NCI-H1105 treated with DMSO at 0.1 percent for 48 hours (cell line): ENCODE measurements at places on chromosomes 3 and 15.

GRCh38 chr15:42911058-42911592 is 9.5 kb downstream of the TTBK2 start:
- no peak for DNase-seq

- peak; percentile 38 for DNase-seq
These were observed 250.5 kb upstream of the TLE3 start for GRCh38 chr15:70348226-70348543.

- DNase-seq: no peak
These were observed 83.2 kb upstream of the GCNT3 start for GRCh38 chr15:59528429-59528828.

DNA sequence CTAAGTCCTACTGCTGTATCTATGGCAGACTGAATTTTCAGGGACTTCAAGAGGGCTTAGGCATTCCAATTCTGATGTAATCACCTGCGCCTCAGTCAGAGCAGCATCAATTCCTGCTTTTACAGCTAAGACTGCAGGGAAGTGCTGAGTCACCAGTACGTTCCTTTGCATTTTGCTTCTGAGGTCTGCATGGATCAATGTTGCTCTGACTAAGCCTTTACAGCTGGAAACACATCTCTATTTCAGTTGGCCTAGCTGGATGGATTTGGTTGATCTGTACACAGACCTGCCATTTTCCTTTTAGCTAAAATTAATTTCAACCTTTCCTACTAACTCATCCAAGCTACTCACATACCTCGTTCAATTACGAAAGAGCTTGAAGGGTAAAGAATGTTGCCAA is 51.3 kb downstream of the ETV5 start:
- DNase-seq: no peak

GRCh38 chr15:41878355-41878699 is 15.5 kb downstream of the SPTBN5 start:
- no peak for DNase-seq

DNA sequence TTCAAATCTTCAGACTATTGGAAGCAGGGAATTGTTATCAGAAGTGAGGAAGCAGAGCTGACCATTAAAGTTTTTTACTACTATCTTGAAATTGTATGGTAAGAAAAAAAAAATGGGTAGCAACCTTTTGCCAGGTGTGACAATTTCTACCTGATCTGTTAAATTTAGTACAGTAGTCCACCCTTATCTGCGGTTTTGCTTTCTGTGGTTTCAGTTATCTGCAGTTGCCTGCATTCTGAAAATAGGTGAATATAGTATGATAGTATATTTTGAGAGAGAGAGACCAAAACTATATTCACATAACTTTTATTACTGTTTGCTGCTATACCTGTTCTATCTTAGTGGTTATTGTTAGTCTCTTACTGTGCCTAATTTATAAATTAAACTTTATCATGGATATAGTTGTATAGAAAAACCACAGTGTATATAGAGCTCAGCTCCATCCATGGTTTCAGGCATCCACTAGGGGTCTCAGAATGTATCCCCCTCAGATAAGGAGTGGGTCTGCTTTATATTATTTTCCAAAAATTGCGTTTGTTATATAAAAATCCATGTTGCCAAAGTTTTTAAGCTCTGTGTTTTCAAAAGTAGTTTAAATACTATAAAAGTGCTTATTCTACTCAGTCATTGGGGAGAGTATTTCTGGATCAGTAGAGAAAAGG is 69.9 kb downstream of the PTPRG start:
- DNase-seq: no peak

GRCh38 chr15:91055548-91056331 is 33.3 kb upstream of the VPS33B start:
- DNase-seq: peak; percentile 76

DNA sequence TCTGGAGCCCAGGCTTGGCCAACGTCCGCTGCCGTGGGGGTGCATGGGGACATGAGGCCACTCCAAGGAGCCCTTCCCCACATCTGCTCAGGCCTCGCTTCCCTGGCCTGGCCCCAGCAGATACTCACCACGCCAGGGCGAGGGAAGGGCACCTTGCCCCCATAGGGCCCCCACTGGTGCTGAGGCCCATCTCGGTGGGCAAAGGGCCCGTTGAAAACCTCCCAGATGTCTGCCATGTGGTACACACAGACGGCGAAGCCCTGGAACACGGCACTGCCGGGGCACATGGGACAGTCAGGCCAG is 4.7 kb downstream of the SEMA3G start:
- no peak for DNase-seq

DNA sequence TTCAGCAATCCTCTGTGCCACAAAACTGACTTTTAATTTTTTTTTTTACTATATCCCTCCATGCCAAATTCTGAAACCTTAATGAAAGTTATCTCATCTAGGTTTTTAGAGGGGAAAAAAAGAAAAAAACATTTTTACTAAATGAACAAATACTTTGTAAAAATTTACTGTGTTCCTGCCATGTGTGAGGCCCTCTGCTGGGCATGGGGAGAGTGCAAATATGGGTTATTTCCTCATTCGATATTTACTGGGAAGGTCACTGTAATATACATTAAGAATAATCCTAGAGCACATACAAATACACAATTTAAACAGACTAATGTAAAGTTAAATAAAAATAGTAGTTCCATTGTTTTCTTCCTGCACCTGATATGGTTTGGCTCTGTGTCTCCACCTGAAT is 215.0 kb downstream of the GRM7 start:
- no peak for DNase-seq

- DNase-seq: no peak
These were observed 4.4 kb upstream of the SSR3 start for GRCh38 chr3:156559321-156559720.

DNA sequence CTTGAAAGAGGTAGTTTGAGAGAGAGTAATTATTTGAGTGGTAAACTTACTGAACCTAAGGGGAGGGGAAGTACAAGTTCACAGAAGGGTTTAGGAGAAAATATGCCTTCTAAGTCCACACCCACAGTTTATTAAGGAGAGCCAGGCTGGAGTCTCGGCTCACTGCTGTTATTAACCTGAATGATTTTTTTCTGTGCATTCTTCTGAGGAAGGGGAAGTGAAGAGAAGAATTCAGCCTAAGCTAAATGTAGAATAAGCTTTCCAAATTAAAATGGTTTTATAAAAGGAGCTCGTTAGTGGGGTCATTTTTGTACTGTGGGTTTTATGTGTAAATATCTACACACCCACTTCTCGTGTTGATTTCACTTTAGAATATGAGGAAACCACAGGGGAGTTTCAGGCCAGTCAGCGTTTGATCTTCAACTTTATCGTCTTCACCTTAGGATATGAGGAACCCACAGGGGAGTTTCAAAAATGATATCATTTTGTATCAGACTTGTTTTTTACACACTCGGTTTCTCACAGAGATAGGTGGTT is 1.5 kb downstream of the WHAMM start:
- no peak for DNase-seq

DNA sequence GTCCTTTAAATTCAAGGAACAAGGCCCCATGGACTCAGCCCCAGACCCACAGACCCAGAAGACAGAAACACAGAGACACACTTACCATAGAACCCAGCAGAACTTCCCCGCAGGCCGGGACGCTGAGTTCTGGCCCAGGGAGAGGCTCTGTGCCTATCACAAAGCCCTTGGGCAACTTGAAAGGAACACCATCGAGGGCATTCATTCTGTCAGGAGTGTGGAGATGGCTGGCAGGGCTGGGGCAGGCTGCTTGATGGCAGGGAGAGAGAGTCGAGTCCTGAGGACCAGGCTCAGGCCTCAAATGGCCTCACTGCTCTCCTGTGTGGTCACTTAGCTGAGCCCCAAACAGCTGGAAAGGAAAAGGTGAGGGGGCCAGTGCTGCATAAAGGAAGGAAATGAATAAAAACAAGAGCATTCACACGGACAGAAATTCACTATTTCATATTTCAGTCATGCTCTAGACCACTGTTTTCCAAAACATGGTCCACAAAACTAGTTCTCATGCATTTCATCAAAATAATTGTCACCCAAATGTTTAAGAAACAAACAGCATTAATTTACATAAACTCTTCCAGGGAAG is 8.9 kb downstream of the UBAP1L start:
- no peak for DNase-seq

DNA sequence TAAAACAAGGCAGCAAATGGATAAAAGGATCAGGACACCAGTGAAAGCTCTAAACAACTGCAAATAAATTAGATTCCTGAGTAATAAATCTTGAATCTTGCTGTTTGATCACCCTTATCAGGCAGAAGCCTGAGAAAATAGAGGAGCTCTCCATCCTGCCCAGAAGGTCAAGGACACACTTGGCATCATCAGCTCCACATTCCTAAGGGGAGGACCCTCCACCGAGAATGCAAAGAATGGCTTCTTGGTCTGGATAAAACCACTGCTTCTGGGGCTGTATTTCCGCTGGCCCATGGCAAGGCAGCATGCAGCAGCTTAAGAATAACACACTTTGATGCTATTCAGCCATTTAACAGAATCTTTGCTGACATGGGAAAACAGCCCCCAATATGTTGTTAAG is 108.9 kb upstream of the TSC22D2 start:
- no peak for DNase-seq

DNA sequence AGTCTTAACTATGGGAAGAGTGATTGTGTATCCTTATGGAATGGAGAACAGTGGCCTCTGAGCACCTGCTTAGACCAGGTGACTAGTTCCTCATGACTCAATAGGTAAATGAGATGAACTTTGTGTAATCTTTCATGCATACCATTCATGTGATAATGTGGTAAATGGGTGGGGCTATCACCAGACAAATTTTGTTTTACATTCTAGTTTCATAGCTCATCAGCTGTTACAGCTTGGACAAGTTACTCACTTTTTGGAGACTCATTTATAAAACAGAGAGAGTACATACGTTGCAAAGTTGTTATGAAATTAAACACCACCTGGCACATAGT is 103.7 kb upstream of the TGFBR2 start:
- DNase-seq: no peak

GRCh38 chr3:129077222-129077621 is 16.6 kb downstream of the GP9 start:
- DNase-seq: no peak

GRCh38 chr3:171972871-171973348 is 66.5 kb upstream of the FNDC3B start:
- DNase-seq: no peak

- DNase-seq: no peak
These were observed 12.4 kb downstream of the GNB4 start for GRCh38 chr3:179438841-179439240.

DNA sequence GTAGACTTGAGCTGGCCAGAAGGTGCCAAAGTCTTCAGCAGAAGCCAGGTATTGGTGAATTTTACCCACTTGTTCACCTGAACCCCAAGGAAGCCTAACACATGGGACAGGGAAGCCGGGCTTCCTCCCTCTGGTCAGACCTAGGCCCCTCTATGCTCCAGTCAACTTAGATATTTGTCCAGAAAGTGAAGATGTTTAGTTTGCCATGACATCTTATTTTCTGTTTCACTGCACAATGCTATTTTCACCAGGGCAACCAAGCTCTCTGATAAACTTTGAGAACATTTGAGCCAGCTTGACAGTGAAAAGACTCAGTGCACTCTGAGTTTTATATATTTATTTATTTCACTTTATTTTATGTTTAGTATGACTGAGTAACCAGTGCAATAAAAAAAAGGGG is 71.0 kb downstream of the SOX14 start:
- DNase-seq: no peak

DNA sequence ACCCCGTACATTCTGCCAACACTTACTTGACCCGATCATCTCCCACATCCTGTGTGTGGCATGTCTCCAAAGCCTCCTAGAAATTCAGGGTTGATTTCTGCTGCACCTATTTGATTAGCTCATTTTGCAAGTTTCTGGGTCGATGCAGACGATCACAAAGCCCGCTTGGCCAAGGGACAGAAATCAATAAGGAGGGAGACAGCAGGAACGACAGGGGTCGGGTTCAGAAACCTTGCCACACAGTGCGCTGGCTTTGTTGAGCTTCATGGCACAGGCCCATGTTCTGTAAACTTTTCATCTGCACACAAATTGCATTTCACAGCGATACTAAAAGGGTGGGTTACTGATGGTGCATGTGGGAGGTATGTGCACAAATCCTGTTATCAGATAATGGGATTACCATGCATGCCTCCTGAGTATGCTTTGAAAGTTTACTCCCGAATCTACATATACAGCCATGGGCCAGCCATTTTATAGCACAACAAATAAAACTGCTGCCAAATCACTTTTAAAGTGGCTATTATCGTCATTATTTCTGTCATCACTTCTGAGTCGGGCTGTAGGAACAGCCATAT is 95.9 kb upstream of the ATP11B start:
- DNase-seq: peak; percentile 100

DNA sequence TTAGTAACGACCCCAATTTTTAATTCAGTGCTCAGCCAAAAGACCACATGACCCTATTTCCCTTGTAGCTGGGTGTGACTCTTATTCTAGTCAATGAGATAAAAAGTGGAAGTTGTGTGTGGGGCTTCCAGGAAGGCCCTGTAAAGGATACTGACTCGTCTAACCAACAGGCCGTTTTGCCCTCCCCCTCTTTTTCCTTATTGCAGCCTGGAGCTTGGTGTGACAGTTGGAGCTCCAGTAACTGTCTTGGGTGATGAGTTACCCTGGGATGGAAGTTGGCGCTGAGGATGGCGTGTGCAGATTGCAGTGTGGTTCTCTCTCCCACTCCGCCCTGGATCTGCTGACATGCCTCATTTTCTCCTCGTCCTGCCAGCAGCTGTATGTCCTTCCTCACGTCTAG is 209.3 kb upstream of the PROK2 start:
- no peak for DNase-seq

- peak; percentile 21 for DNase-seq
These were observed at the start of gene GRM7 for GRCh38 chr3:6860954-6861624. Gene GRM7 (plus strand): TSS chr3:6861115.

DNA sequence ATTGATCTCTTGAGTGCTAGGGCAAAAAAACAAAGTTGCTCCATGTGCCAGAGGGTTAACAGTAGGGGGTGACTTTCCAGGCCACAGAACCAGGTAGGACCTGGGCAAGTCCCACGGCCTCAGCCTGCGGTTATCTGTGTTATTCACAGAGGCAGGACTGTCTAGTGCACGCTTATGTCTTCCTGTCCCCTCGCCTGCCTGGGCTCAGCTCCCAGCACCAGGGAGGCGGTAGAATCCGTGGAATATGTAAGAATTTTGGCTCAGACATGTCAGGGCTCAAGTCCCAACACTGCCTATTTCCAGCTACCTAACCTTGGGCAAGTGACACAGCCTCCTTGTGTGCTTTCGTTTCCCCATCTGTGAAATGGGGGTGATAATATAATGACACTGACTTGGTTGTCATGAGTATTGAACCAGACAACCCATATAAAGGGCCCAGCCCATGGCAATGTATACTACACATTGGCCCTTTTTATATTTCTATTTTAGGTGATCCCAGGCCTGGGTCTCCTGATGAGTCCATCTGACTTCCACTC is 44.3 kb upstream of the FLNB start:
- DNase-seq: no peak

- no peak for DNase-seq
These were observed 148.3 kb downstream of the FOXB1 start for GRCh38 chr15:60152386-60152785.

DNA sequence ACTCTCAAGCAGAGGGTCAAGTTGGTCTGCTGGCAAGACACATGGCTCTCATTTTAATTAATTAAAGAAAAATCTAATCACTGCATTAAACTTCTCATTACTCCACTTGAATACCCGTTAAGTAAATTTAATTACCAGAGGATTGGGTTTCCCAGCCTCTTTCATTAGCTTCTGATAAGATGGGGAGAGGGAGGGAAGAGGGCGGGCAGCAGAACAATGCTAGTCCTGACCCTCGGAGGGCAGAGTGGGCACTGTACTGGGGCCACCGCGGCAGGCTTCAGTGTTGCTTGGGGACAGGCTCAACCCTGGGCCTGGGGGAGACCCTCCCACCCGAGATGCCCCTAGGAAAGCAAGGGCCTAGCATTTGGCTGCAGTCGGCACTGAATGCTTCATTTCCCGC is 55.6 kb upstream of the LINGO1 start:
- DNase-seq: no peak

- peak; percentile 69 for DNase-seq
These were observed at the start of gene PHLDB2 for GRCh38 chr3:111859061-111859973. Gene PHLDB2 (plus strand): TSS chr3:111859265. CDS start chr3:111884078, 24,813 bp downstream.
